Progenitor cell of endocrine pancreas (in vitro differentiated cells): ENCODE measurements at places on chromosomes 6 and 20. TPM values are rescaled to one million over a fixed set of nuclear protein-coding genes. Genes with fewer than 3 reads are reported as not detected.

DNA sequence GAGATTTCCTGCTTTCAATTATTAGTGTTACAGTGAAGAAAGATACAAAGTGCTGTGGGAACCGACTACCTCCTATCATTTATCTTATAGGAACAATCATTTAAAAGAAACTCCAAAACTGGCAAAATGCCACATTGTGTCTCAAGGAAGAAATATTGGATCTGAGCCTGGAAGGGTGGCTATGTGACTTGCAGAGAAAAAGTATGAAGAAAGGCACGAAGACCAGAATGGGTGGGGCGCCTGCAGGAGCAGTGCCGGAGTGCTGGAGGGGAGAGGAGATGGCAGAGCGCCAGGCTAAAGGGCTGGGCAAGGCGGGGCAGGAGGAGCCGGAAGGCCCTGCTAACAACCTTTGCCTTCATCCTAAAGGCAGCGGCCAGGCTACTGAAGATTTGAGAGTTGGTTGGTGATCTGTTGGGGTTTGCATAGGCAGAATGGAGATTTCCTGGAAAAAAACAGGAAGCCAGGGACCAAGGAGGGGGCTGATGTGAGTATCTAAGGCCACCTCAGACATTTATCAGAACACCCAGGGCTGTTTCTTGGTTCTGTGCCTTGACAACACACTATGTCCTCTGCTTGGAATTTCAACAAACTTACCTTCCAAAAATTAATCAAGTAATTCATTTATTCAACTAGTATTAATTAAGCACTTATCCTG is 125.6 kb downstream of the MAFB start:
- DNase-seq, result no peak

- DNase-seq, result no peak
Measured at GRCh38 chr6:5478380-5478779, 217.1 kb downstream of the FARS2 start.

DNA sequence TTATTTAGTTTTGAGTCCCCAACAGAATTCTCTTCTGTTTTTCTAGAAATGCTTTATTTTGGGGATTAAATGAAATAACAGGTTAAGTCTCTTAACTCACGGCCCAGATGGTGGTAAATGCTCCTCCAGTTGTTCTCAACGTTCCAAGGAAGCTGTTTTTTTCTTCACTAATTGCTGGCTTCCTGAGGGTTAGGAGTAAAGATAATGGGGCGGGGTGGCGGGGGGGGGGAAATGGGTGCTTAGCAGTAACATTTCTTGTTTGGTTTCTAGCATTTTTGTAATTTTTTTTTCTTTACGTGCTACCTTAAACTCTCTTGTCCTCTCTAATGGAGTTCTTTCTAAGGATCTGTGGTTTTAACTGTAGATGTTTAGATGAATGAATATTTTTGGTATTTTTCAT is 2.2 kb downstream of the SRSF3 start:
- DNase-seq, result no peak

DNA sequence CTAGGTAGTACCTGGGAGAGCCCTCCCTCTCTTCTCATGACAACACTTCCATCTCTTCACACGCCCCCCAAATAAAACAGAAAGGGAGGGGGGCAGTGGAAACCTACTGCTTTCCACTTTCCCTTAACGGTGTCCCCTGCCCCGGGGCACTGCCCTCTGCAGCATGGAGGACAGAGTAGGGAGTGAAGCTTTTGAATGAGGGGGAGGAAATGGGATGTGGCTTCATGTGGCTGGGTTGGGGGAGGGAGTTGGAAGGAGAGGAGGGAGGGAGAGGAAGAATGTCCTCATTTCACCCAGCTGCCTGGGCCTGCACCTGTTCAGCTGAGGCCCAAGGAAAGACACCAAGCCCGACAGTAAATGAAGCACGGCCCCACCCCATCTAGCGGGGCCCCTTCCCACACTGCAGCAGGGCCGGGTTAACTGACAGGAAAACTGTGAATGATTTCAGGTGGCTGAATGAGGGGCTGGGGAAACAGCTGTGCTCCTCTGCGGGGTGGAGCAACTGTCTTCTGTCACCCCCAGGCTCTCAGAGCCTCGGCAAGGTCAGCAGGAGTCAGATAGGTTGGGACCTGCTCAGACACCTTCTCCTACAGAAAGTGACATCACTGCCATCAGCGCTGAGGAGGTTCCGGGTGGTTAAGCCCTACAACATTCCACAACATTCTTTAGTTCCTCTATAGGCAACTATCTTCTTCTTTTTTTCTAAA is 40.0 kb upstream of the TAF8 start:
- DNase-seq, result no peak

DNA sequence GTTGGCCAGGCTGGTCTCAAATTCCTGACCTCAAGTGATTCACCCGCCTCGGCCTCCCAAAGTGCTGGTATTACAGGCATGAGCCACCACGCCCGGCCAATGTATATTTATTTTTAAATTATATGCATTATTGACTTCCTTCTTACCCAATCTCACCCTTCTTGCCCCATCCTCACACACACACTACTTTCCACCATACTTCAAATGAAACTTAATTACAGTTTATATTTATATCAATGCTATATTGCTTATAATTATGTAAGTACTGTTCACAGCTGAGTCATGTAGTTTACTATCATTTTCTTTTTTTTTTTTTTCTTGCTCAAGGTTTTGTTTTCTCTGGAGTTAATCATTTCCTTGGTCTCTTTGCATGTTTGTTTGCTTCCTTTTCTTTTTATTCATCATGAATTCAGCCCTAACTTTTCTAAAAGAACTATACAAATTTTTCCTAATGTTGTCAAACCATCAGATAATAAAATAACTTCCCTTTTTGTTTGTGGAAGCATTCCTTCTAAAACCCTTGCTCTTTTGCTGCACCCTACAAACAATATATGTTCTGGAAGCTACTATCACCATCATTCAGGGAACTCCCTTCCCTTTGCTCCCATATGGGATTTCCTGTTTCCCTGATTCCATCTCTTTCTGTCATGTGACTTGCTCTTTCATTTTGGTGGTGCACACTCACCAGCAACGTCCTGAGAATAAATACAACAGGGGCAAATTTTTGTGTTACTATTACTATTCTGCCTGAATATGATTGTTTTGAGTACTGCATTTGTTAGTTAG is 201.7 kb upstream of the SASH1 start:
- no peak for DNase-seq

DNA sequence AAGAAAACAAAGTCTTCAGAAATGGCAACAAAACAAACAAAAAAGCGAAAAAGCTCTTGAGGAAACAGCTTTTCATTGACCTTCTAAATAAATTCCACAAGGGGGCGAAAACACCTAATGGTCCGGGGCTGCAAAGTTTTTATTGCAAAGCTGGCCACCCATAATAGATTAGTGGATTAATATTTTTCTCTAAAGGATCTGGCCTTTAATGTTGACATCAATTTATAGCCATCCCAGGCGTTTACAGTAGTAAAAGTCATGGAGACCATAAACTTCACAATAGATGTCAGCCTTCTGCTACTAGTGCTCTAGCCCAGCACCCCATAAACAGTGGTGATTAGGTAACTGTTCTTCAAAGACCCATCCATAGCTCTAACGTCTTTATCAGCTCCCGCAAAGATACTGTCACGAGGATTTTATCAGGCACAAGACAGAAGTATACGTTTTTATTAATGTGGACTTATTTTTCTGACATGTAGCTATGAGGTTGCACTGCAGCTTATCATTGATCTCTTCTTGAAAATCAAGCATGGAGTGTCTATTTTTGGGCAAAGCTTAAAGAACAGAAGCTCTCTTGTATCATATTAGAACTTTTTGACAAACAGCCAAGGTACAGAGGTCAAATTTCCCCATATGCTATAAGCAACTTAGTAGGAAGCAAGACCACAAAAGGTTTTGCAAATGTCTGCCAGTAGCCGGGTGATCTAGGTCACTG is 4.7 kb downstream of the CITED2 start:
- no peak for DNase-seq

DNA sequence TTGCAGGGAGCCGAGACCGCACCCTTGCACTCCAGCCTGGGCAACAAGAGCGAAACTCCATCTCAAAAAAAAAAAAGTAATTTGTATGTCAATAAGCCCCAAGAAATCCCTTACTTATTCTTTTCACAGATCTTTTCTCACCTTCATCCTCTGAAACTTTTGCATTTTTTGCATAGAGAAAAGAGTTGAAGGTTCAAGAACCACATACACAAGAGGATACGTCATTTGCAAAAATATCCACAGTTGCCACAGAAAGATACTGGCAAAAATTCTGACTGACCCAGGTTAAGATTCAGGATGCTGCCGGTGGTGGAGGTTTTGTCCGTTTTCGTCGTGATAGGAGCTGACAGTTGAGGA is 94.5 kb downstream of the ZMYND8 start:
- DNase-seq, result no peak

DNA sequence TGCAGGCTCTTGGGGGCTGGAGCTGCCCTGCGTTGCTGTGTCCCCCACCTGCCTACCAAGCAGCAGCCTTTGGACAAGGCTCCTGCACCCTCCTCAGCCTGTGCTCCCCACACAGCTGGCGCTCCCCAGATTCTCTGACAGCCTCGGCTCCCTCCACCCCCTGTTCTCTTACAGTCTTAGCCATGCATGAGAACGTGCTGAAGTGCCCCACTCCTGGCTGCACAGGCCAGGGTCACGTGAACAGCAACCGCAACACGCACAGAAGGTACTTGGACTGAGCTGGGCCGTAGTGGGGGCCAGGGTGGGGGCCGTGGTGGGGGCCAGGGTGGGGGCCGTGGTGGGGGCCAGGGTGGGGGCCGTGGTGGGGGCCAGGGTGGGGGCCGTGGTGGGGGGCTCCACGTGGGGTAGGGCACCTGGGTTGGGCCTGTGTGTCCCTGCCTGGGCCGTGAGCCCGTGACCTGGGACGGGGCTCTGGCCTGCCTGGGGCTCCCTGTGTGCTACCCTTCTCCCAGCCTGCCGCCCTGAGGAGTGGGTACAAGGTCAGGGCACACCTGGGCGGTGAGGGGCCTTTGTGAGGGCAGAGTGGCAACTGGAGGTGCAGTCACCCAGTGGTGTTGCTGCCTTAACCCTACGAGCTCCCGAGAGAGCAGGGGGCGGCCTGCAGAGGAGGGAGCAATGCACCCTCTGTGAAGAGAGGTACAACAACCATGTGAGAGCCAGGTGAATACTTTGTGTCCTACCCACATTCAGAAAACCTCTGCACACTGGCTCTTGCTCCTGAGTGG is 43.5 kb upstream of the PCMTD2 start:
- no peak for DNase-seq

The C20orf144 gene
- 0.27 TPM in 1 of 2 replicates, not detected in the other for total RNA-seq
